ENCODE measurements at places on chromosomes 6 and 20.

DNA sequence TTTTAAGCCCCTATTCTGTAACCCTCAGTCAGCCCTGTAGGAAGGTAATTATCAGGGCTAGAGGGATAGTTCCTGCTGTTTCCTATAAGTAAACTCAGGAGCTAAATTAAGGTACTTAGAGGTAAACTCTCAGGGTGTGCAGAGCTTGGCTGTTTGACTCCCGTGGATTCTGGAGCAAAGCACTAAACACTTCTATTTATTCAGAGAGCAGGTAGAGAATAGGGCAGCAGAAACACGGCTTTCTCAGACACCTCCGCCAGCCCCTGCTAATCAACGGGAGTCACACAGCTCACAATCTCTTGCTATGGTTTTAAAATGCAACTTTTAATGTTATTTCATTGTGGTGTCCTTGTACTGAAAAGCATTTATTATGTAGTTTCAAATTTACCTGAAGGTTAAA is 21.8 kb downstream of the PRKN start:
- DNase-seq = no peak

- DNase-seq = no peak
Observed at GRCh38 chr6:31892821-31893220, 4.7 kb downstream of the EHMT2 start.

DNA sequence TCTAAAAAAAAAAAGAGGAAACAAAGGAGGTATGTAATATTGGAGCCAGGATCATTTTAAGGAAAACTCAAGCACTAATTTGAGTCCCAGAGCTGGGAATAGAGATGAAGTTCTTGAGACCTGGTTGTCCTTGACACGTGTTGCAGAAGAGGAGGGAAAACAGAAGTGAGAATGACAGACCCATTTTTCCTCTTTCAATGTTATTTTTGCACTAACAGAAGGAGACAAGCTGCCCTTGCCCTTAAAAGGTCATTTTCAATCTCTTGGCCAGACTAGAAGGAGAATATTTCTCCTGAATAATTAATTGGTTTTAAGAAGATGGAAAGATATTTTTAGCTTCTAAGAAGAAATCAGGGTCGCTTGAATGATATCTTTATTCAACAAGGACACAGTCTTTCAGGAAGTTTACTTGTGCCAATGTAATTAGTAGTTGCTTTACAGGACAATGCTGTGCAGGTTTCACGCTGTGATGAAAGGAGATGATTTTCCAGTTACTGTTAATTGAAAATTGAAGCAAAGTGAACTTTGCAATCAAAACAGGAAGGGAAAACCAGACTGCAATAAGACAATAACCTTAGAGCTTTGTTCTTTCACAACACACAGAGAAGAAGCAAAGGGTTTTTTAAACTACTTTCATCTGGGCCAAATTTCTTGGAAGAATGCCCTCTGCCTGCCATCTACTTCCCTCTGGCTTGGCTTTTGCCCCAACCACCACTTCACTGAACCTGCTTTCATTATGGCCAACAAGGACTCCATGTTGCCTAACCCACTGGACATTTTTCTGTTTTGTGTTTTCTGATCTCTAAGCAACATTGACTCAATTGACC is 107.8 kb upstream of the SHLD1 start:
- DNase-seq = no peak

GRCh38 chr6:131159578-131159977 is 24.3 kb downstream of the AKAP7 start:
- DNase-seq = no peak

DNA sequence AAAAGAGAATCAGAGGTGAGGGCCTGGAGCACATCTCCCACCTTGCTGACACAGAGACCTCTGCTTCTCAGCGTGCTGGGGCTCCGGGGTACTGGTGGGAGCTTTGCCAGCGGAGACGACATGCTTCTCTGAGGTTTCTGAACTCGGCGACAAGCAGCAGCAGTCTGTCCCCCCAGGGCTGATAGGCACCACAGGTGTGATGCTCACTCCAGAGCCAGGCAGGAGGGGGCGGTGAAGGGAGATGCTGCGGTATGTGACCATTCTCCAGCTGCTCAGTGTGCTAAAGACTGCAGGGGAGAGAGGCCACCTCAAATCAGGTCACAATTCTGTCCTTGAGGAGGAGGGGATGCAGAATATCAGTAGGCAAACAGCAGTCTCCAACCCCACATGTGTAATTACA is 219.9 kb downstream of the ALDH8A1 start:
- no peak for DNase-seq

DNA sequence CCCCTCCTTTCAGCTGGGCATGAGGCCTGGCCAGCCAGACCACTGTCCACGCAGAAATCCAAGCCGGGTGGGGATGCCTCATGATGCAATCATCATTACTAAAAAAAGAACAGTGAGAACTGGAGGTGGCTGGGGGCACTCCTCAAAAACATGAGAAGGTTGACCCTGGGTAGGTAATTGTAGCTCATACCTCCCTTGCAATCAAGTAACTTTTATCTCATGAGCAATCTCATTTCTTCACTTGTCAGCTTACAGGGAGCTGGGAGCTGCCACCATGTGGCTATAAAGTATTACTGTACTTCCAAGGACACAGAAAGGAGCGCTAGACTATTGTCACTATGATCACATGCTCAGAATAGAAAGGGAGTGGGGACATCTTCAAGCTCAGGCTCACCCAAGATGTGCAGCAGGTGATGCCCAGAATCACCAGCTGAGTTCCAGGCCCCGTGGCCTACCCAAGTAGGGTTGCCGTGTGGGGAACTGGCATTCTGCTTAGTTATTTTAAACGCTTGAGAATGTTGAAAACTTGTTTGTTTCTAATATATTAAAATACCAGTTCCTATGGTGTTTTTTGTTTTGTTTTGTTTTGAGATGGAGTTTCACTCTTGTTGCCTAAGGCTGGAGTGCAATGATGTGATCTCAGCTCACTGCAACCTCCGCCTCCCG is 3.0 kb upstream of the CDH26 start:
- no peak for DNase-seq

GRCh38 chr6:89131599-89131998 is 13.7 kb upstream of the SRSF12 start:
- no peak for DNase-seq

- no peak for DNase-seq
Observed at GRCh38 chr6:157427969-157428368, 47.0 kb downstream of the ZDHHC14 start.

- DNase-seq = no peak
Observed at GRCh38 chr6:134519465-134519864, 201.6 kb upstream of the SGK1 start.

GRCh38 chr20:33370291-33370690 is 31.0 kb downstream of the CDK5RAP1 start:
- DNase-seq = no peak

DNA sequence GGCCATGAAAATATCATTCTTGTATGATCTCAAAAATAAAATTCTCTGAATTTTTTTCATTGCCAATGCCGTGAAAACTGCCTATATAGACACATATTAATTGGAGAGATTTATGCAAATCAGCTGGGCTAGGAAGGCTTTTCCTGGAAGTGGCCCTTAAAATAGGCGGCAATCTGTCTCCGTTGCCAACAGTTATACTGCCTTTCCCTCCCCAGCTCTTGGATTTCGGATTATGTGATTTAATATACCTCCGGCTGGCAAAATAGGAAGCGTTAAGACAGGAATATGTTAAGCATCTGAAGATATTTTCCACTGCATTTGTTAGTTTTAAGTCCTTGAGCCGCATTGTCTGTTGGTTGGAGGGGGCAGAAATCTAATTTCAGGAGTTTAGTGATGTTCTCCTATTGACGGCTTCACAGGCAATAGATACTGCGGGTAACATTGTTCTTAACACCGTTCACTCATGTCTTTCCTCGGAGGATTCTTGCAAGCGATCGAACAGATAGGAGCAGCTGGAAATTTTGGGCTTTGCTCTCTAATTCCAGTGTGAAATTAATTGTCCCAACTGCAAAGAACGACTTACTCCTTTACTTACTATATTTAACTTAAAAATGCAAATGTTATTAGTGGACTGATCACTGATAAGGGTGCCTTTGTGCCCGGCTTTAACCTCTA is 113.3 kb downstream of the LINC00237 start:
- no peak for DNase-seq

DNA sequence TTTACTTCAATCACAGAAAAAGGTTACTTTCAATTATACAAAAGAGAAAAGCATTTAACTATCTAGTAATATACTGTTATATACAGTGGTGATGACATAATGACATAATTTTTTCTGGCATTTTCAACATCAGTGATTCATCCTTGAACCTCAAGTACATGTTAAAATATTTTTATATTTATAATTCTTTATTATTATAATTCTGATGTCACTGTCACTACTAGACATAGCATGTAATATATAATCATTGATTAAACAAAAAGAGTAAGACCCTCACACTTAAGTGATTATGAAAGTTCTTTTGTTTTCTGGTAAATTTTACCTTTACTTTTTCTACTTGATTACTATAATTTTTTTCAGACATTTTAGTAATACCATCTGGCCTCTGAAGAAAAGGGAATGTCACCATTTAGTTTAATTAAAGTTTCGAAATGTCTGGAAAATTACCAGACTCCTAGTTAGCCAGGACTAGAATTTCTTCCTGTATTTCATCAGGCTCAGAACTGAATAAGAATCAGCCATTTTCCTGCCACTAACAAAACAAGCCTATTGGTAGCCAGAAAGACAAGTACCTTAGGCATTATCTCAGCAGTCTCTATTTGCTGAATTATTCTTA is 71.5 kb downstream of the FILIP1 start:
- no peak for DNase-seq

- no peak for DNase-seq
Observed at GRCh38 chr20:4491643-4492042, 230.1 kb upstream of the PRND start.

GRCh38 chr20:23125159-23125558 is 39.0 kb upstream of the CD93 start:
- DNase-seq = no peak

- no peak for DNase-seq
Observed at GRCh38 chr6:144953552-144954240, 668.6 kb downstream of the UTRN start.

DNA sequence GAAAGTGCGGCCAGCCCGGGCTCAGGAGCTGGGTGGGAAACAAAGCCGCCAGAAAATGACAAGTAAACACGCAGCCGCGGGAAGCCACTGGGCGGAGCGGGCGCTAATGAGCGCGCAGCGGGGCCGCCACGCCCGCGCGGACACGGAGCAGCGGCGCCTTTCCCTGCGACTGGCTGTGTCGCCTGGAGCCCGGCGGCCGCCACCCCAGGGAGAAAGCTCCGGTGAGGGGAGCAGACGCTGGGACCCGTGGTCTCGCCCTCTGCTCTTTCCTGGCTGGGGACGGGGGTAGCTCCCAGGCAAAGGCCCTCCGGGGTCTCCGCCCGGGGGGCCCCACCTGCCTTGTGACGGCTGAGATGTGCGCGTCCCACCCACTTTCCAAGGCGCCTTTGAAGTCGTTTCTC is 54.9 kb downstream of the PRR18 start:
- no peak for DNase-seq

GRCh38 chr6:131740161-131740560 is 29.3 kb upstream of the CTAGE9 start:
- no peak for DNase-seq

DNA sequence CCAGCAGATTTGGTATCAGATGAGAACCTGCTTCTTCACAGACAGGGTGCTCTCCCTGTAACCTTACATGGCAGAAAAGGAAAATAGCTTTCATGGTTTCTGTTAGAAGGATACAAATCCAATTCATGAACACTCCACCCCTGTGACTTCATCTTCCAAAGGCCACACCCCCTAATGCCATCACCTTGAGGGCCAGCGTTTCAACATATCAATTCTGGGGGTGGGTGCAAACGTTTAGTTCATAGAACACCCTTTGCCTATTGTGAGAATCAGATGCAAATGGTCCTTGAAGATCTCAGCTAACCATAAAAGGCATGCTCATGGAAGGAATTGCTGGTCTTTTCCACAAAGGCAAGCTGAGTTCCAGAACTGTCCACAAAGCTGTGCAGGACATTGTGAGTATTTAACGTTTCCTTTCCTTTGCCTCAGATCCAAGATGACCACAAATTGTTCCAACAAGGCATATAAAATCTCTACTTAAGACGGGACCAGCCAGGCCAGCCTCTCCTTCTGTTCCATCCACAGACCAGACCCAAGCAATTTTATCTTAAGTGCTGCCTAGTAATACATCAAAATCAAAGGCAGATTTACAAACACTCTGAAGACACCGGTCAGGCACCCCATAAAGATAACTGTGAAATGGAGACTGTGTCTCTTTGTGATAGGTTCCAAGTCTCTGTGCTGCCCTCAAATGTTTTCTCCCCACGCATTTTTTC is 34.7 kb upstream of the SSTR4 start:
- no peak for DNase-seq

- DNase-seq = no peak
Observed at GRCh38 chr20:46895906-46896242, 1.2 kb downstream of the EYA2 start.

DNA sequence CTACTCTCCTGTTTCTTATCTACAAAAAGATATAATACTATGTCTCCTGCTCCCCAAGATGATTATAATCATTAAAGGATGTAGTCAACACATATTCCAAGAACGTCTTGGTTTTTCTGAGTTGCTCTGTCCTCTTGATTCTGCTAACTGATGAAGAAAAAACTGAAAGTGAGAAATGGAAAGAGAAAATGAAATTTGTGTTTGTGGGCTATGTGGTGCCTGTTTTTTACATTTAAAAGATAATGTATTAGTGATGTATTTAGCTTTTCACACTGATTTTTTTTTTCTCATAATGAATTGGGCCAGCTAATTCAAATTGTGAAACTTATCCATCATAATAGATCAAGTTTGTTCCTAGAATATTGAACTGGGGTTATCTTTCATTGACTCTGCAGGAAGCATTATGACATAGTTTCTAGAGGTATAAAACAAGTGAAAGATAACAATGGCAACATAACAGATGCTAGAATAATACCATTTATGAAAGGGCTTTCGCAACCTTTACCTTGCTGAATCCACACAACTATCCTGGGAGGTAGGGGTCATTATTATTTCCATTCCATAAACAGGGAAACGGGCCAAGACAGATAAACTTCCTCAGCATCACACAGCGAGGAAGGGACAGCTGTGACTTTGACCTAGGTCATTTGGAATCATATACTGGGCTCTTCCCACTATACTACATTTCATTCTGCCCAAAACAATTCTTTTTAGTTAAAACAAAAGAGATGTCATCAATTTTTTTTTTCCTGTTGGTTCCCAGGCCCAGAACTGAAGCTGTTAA is 336.7 kb downstream of the GJA1 start:
- no peak for DNase-seq
